ENCODE measurements at places on chromosomes 2 and 18.
A peak's percentile ranks its signal among the peaks of the same experiment; 100 is the strongest.

DNA sequence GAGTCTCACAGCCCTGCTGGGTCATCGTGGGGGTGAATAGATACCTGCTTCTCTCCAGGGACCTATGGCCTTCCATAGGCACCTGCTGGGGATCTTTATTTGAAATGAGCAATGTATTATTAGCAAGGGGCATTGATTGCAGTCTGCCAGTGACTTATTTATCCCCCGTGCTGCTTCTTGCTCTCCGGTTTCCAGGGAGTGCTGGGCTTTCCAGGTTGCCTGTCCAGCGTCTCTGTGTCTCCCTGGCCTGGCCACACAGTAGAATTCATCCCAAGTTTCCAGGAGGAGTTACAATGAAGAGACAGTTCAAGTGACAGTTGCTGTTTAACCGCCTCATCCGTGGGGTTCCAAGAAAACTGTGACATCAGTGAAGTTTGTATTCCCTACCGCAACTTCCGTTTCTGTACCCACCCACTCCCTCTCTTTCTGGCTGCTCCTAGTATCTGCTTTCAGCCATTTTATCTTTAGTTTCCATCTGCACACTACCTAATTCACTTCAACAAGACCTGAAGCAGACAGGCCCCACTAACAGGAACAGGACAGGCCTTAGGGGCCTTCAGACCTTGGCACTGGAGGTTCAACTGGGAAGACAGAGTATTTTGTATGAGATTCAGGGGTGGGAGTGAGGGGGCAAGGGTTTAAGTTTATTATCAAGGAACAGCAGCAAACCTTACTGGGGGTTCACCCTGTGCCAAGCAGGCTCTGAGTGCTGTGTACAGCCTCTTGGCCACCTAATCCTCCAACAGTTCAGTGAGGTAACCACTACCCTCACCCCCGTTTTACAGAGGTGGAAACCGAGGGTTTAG lies 134.8 kb downstream of the PRKCE start:
- no peak for DNase-seq

DNA sequence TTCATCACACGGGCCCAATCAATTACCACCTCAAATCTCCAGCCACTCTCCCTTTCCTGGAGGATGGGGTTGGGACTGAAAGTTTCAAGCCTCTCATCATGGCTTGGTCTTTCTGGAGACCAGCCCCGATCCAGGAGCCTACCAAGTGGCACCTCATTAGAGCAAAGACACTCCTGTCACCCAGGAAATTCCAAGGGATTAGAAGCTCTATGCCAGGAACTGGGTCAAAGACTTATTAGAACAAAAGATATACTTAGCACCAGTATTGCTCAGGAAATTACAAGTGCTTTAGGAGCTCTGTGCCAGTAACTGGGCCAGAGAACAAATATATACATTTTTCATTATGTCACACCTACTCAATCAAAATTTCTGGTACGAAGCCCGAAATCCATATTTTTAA lies 14.3 kb downstream of the SLC25A52 start:
- no peak for DNase-seq

- DNase-seq, result peak; percentile 50
Measured at GRCh38 chr18:62828852-62829251, 113.5 kb downstream of the PHLPP1 start.

- DNase-seq, result no peak
Measured at GRCh38 chr18:27967913-27968824, 208.8 kb downstream of the CDH2 start.

- DNase-seq, result no peak
Measured at GRCh38 chr2:233693963-233694362, 1.3 kb downstream of the UGT1A6 start.

- no peak for DNase-seq
Measured at GRCh38 chr18:24754583-24755253, 294.3 kb downstream of the HRH4 start.

GRCh38 chr2:230751062-230751461 lies 38.4 kb downstream of the CAB39 start:
- DNase-seq, result peak; percentile 24

DNA sequence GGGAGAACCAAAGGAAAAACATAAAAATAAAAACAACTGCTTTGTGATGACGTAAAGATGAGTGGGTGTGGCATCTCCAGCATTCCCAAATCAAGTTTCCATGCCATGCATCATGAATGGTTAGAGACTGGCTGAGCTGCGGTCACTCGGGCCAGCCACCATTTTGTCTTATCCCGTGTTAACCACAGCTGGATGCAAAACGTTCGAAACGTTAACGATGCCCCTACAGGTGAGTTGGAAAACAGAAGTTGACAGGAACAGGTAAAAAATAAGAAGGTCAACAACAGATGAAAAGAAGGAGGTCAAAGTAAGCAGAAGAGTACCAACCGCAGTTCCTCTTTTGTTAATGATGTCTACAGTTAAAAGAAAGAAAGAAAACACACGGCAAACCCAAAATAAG lies 411.1 kb downstream of the NRXN1 start:
- DNase-seq, result no peak

GRCh38 chr18:8615397-8616027 lies 6.3 kb downstream of the RAB12 start:
- peak; percentile 34 for DNase-seq

DNA sequence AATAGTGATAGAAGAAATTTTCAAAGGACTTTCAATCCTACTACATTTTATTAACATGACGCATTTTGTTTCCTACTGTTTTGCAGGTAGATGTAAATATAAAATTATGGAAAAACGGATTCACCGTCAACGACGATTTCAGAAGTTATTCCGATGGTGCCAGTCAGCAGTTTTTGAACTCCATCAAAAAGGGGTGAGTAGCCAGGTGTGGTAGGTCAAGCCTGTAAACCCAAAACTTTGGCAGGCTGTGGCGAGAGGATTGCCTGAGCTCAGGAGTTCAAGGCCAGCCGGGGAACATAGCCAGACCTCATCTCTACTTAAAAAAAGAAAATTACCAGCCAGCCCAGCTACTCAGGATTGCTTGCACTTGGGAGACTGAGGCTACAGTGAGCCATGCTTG lies 33.0 kb upstream of the MFSD2B start:
- no peak for DNase-seq

DNA sequence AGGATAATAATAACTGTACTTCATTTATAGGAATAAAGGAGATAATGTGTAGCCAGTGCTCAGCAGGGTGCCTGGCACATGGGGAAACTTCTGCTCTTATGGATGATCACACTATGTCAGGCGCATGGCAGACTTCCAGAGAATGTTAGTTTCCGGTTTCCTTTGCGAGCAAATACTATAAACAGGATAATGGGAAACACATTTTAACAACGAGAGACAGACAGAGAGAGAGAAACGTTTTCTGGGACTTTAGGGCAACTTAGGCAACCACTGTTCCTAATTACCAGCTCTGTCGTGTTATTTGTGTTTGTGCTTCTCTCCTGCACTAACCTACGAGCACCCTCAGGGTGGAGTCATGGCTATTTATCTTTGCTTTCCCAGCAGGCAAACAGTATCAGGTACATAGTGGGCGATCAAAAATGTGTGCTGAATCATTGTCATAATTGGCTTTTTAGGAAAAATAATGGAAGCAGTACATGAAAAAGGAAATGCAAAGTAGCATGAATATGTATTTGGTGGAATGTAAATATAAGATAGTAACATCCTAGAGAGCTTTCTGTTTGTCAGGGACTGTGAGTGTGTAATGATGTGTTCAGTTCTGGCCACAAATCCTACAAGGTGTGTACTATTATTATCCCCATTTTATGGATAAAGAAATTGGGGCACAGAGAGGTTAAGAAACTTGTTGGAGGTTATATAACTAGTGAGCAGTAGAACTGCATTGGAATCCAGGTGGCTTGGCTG lies 36.8 kb upstream of the IGFBP2 start:
- peak; percentile 54 for DNase-seq

GRCh38 chr18:70373042-70373519 lies 84.2 kb downstream of the SOCS6 start:
- no peak for DNase-seq

GRCh38 chr2:128016620-128017019 lies 11.2 kb downstream of the SAP130 start:
- no peak for DNase-seq

DNA sequence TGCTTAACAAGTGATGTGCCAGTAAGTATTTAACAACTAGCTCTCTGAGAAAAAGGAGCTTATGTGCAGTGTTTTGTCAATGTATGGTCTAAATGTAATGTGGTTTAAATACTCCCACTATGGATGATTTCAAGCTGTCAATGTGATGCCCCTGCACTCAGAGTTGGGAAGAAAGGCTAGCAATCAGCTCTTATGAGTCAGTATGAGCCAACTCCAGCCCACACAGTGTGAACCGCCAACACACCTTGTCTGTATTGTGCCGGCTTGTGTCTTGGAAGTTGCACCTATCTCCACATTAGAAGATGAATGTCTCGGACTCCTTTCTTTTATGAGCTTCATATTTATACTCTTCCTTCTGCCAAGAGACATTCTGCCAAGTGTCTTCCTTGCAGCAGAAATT lies 703.8 kb upstream of the RAB6C start:
- DNase-seq, result no peak

GRCh38 chr2:180370511-180371205 lies 363.6 kb upstream of the CWC22 start:
- no peak for DNase-seq

DNA sequence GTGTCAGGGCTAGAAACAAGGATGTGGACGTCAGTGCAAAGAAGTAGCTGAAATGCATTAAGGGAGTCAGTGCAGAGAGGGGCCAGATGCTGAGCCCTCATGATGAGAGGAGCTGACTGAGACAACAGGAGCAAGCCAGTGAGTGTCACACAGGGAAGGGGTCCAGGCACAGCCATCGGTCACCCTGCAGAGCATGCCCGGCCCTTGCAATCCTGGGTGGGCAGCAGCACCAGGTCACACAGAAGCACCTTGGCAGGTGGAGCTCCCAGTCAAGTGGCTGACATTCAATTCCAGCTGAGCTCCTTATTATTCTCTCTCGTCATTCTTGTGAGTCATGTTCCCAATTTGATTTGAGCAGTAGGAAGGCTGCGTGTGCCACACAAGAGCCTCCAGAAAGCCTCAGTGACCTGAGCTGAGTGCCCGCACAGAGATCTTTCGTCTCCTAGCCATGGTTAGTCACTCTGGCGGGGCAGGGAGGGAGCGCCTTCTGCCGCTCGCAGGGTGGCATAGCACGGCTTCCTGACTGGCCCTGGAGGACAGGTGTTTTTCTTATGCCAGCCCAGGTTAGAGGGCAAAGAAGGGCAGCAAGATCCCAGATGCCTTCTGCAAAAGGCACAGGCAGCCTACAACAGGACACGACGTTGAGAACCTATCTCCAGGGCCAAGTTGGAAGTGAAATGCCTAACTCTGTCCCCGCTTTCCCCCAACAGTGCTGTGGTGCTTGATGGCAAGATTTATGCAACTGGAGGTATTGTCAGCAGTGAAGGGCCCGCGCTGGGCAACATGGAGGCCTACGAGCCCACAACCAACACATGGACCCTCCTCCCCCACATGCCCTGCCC lies 220.9 kb downstream of the ATAD2B start:
- DNase-seq, result no peak

DNA sequence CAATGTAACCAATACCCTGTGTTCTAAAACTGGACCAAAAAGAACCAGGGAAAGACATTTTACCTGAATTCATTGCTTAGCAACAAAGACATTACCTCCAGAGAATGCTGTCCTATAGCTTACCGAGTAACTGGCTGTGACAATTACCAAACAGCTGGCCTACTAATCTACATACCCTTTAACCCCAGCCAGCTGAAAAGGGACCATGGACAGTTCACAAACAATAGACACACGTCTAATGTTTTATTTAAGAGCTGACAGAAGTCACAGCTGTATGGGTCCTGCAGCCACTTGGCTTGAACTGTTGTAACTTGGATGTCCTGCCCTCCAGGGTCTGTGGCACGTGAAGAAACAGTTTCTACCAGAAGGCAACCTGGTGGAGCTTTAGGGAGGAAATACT lies 130.1 kb upstream of the EFEMP1 start:
- DNase-seq, result no peak

- DNase-seq, result no peak
Measured at GRCh38 chr2:177291701-177292100, 27.2 kb upstream of the NFE2L2 start.

GRCh38 chr2:237227592-237228280 lies 142.0 kb downstream of the COPS8 start:
- DNase-seq, result peak; percentile 79

DNA sequence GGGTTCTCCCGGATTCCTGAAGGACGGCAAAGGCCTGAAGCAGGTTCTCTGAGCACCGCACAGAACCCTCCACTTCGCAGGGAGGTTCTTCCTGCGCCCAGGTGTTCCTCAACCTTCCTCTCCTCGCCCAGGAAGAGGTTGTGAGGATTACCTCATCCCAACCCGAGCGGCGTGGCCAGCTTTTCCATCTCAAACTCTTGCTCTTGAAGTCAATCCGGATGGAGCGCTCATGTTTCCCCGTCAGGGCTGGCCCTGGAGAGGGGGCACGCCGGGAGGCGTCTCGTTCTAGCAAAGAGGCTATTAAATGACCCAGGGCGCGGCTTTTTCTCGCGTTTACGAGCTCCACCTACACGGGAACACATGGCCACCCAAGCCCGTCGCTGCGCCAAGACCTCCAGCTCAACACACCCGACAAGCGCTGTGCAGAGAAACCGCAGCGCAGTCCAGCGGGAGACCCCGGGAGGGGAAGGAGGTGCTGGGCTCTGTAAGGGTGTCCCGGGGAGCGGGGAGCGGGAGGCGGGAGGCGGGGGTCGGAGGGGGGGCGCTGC lies 540 bp upstream of the RAB10 start:
- DNase-seq, result peak; percentile 77

DNA sequence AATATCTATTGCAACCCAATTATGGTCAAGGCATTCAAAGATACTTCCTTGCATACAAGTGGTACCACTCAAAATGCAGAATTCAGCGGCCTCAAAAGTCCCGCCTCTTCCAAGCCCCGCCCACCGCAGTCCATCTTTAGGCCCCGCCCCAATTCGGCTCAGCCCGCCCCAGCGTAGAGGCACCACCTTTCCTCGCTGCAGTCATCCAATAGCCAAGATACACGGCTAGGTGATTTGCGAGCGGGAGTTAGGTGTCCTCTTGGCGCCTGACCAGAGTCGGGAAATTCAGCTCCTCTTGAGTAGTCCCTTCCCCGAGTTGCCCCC lies 431 bp upstream of the SEC11C start:
- no peak for DNase-seq

DNA sequence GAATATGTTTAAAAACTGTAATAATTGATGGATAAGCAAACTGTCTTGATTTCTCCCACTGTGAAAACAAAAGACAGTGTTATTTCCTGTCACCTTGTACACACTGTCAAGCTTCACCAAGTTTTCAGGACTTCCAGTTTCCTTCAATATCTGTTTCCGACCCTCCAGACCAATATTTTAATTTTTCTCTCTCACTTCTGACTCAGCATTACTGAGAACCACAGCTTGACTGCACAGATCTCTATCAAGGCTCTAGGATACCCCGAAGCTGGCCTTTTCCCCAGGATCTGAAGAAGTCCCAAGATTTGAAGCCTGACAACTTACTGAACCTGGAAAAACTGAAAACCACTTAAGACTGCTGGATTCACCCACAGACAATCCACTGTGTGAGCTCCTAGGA lies 13.2 kb upstream of the SULT1C3 start:
- DNase-seq, result no peak

DNA sequence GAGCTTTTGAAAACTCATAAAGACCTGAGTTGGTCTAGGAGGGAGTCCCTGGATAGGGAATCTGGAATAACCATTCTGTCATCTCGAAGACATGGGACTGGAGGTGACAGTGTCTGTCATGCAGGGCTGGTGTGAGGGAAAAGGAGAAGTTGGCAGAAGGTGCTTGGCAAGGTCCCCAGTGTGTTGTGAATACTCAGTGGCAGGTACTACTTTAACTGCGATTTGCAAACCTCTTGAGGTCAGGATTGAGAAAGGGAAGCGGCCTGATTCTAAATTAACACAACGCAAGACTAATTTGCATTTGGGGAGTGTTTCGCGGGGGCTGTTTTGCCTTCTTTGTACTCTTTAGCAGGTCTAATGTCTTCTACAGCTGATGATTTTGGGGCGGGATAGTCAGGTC lies 77.0 kb upstream of the TMEM200C start:
- DNase-seq, result no peak

Data from endothelial cell of umbilical vein (primary cell).